Activated T-cell treated with anti-CD3 and anti-CD28 coated beads for 48 hours (primary cell): ENCODE measurements at places on chromosomes 7 and 10.

DNA sequence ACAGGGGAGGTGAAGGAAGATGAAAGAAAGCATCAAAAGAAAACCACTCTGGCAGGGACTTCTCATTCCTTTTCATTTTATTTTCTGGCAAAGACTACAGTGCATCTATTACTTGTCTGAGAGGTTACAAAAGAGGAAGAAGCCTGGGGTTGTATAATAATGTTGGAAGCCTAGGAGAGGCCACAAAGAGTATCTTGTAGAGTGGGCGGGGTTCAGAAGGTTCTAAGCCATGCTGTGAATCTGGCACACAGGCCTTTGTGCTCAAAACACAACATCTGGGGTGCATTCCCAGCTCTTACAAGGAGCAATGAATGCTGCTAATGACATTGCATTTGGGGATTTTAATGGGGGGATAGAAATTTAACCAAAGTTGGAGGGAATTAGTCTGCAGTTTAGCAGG, 49.4 kb downstream of the MRPL32 start:
- no peak for DNase-seq

GRCh38 chr7:981793-982510, 1.0 kb upstream of the CYP2W1 start:
- no peak for DNase-seq

DNA sequence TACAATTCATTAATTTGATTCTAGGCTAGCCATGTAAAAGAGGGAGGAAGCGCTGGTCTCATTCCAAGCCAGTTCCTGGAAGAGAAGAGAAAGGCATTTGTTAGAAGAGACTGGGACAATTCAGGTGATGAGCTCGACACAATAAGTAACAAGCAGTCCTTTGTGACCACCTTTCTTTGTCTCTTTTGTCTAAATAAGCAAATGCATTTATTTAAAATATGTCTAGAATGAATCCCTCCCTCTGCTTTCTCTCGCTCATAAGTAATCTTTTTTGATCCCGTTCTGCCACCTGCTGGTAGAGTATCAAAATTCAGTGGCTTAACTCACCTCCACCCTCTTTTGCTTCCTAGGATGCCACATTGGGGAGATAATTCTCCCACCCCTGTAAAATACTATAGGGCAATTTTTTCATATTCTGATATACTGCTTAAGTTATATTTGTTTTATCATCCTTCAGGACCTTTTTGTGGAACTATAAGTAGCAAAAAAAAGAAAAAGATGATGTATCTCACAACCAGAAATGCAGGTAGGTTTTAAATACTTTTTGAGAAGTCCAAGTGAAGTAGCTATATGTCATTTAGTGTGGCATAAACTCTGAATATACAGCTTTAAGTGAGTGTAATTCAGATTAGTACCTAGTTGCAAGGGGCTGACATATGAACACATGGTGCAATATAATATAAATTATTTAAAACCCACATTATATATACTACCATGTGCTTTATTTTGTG, 91.5 kb downstream of the GSDME start:
- DNase-seq, result peak; percentile 12

- no peak for DNase-seq
Measured at GRCh38 chr10:111119637-111120036, 42.8 kb downstream of the ADRA2A start.

DNA sequence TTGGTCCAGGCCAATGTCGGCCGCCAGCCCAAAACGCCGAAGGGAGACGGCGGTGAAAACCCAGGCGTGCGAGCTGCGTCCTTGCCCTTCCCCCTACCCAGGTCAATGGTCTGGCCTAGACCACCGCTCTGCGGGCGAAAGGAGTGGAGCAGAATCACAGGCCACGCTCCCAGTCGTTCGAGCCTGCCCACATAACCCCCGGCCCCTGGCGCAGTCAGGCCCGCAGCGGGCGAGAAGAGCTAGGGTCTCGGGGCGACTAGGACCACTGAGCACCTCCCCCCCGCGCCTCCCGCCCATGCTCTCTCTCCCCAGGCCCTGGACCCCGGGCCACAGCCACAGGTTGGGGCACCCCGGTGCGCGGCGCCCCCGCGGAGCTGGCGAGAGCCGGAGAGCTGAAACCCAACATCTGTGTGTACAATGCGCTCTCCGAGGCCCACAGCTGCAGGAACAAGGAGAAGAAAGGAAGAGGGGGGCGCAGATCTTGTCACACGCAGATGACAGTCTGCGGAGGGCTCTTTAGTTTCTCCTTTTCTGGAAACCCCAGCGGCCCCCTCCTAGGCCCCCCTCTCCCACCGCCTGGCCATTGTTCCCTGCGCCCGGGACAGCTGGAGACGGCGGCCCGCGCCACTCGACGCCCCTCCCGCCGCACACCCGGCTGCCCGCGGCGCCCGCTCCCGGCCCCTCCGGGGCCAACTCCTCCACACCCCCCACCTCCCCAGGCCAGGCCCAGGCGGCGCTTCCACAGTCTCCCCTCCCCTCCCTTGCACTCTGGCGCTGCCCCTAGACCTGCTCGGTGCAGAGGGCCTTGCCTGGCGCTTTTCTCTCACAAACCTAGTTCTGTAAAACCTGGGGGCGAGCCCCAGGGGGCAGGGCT, 355.0 kb downstream of the DNAJB6 start:
- no peak for DNase-seq

DNA sequence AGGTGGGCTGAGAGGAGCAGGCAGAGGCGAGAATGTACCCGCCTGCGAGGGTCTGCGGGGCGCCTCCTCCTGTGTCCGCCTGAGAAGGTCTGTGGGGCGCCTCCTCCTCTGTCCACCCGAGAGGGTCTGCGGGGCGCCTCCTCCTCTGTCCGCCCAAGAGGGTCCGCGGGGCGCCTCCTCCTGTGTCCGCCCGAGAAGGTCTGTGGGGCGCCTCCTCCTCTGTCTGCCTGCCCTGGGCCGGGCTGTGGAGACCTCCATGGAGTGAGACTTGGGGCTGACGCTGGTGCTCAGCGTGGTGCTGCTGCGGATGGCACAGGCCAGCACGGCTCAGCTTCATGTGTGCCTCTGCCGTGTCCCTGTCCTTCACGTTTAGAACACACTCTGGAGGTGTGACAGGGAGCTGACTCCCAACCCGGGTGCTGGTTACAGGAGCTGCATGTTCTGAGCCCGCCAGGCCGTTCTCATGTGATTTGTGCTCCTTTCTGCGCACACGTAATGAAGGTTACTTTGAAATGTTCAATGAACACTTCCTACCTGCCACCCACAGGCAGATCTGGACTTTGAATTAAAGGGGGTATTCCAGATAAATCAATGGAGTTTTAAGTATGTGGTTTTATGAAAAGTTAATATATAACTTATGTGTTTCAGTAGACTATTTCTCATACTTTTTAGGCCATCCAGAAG, 20.5 kb upstream of the GET4 start:
- DNase-seq, result no peak

GRCh38 chr10:32060347-32060746, 4.1 kb upstream of the KIF5B start:
- DNase-seq, result no peak

- DNase-seq, result no peak
Measured at GRCh38 chr10:69963835-69964710, 88.6 kb upstream of the MACROH2A2 start.

- DNase-seq, result peak; percentile 74
Measured at GRCh38 chr7:30771174-30771879, at the start of gene MINDY4. TSS of gene MINDY4 (plus strand) at chr7:30771417. CDS start at chr7:30771494, 77 bp downstream.

DNA sequence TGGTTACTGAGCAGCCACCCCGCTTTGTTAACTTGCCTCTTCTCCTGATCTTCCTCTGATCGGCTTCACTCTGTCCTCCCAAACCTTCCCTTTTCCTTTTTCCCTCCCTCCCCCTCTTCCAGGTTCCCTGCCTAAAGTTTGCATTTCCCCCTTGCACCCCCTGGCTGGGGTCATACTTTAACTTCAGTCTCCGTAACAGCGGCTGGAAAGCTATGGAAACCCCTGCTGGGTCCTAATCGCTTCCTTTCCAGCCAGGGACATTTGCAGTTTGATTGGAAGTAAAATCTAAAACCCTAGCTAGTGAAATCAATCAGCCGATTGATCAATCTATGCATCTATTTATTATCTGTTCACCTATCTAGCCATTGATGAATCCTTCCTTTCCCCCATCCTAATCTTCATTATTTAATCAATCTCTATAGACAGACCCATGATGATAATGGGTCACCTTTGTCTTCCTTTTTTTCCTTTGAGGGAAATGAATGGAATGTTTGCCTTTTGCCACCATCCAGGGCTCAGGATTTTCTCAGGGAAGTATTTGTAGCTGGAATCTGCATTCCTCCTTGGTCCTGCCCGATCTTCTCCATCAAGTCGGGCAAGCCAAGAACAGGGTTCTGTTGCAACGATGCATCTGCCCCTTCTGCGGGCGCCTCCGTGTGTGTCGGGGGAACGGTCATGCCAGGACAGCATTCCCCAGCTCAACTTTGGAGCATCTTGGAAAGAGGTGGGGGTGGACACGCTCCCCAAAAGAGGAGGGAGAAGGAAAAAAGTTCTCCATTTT, 8.8 kb downstream of the GATA3 start:
- no peak for DNase-seq

GRCh38 chr7:79180533-79180932, 272.9 kb downstream of the MAGI2 start:
- no peak for DNase-seq

DNA sequence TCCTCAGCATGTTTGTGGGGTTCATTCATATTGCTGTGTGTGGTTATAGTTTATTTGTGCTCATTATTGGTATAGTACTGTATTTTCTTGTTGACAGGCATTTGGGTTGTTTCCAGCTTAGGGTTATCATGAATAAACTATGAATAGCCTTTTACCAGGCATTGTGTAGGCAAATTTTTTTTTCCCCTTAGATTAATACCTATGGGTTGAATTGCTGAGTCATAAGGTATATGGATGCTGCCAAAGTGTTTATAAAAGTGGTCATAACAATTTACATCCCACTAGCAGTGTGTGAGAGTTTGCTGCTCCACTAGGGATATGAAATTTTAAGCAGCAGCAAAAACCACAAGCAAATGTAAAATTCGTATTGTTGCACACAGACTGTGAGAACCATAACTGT, 175.0 kb downstream of the PLPP4 start:
- no peak for DNase-seq

- no peak for DNase-seq
Measured at GRCh38 chr10:130875116-130875515, 436.4 kb downstream of the TCERG1L start.

DNA sequence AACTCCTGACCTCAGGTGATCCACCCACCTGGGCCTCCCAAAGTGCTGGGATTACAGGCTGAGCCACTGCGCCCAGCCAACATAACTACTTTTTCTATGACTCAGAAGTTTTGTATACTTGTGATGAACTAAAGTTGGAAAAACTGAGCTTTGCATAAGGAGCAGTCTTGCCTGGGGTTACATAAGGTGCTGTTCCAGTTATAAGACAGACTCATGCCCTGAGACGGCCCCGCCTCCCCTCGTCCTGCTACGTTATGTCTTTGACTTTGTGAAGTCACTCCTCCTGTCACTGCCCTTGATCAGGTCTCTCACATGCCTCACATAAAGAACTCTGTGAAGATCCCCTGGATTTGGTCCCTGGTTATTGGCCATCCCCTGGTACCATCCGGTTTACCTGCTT, 40.4 kb upstream of the OPN4 start:
- no peak for DNase-seq

- DNase-seq, result no peak
Measured at GRCh38 chr10:57638411-57638810, 629.3 kb downstream of the IPMK start.

DNA sequence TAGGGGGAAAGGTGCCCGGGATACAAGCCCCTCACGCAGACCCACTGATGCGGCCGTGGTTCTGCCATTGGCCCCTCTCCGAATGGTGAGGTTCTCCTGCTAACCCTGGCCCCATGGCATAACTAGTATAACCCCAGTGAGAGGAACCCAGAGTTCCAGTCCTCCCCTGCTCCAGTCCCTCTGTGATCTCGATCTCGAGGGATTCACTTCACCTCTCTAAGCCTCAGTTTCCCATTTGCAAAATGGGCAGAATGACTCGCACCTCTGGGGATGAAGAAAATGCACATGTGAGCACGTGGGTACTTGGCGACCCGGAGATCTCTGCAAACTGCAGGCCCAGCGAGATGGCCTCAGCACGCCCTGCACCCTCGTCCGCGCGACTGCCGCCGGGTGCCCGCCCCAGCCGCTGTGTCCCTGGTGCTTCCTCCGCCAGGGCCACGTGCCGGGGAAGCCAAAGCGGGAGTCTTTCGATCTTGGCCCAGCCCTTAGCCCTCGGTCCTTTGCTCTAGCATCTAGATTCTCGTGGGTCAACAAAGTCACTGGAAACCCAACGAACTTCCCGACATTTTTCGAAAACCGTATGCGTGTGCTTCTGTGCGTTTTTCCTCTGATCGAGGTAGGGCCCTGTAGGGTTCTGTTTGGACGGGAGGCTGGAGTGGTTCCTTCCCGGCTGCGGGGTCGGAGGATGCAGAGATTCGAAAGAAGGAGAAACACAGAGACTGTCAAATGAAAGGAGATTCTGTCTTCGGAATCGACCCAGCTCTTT, 169.8 kb downstream of the UBE2H start:
- no peak for DNase-seq

DNA sequence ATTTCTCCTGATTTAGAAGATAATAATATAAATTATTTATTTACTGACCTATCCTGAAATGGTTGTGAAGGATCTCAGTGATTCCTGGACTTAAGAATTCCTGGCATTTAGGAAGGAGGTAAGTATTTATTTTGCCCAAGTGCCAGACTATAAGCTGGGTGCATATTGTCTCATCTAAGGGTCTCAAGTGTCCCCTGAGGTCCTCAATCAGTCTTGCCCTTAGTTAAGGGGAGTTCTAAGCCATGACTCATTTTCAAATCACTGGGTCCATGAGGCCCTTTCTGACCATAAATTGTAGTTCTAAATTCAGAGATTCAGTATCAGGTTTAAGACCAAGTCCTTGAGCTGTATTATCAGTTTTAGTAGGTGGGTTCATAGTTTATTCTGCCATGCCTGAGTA, 251.6 kb upstream of the MEOX2 start:
- no peak for DNase-seq

DNA sequence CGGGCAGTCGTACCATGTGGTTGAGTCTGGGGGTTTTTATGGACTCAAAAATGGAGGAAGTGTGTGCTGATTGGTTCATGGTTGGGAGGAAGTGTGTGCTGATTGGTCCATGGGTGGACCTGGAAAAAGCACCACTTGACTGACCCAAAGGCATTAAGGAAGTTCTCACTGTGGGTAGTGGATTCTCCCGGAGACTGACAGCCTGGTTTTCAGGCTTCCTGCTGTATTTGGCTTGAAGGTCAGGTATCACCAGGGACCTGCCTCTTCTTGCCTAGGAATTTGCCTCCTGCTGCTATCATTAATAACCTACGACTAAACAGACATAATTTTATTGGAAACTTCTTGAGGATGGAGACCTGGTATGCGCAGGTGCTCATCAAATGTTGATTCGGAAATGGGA, 268.8 kb upstream of the LRGUK start:
- no peak for DNase-seq
